ENCODE measurements at places on chromosomes 3 and 15.

DNA sequence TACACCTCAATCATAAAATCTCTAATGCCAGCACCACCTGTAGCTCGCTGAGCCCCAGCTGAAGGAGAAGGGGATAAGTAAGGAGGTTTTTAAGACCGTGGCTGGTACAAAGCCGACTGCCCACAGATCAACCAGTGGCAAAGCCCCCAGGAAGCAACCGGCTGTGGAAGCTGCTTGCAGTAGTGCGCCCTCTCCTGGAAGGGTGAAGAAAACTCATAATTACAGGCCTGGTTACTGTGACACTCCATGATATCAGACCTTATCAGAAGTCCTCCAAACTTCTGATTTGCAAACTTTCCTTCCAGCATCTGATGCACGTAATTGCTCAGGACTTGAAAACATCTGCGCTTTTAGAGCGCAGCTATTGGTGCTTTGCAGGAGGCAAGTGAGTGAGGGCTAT lies 63.1 kb upstream of the MCTP2 start:
- DNase-seq, result no peak

GRCh38 chr3:141754032-141754431 lies 9.2 kb upstream of the GRK7 start:
- DNase-seq, result no peak

DNA sequence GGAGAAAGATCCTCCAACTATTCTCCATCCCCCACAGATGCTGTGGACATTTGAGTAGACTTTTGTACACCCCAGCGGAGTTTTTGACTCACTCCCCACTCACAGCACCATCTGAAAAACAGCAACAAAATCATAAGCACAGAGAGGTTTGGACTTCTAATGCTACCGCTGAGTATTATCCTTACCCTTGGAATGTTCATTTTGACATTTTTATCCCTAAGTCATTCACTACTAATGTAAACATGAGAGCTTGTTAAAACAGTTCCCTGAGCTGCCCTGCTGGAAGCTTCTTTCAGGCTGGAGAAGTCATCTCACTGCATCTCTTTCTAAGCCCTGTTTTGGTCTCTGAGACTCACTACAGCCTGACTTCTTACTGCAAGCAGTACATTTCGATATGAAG lies 1045.9 kb downstream of the MCTP2 start:
- DNase-seq, result peak; percentile 90

GRCh38 chr3:184590795-184591194 lies 29.2 kb downstream of the EPHB3 start:
- peak; percentile 33 for DNase-seq

- peak; percentile 27 for DNase-seq
Measured at GRCh38 chr15:37682304-37682703, 252.1 kb upstream of the TMCO5A start.

DNA sequence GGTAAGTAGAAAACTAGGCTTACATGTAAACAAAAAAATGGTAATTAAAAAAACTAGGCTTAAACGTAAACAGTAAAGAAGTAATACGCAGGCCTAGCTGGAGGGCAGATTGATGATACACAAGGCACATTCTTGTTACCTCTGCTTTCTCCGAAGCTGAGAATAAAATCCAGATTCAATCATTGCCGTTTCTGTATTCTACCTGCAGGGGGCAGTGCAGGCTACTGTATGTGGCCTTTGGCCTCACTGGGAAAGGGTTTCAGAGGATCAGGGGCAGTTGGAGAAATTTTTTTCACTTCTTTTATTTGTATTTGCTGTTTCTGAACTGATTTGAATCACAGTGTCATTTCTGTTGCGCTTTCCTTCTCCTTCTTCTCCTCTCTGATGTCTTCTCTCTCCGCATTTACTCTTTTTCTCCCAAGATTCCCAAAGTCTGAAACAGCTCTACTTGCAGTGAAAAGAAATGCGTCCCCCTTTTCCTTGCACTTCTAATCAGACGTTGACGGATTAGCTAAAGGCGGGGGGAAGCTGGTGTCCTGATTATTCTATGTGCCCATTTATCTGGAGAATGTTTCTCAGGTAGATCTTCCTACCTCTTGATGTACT lies 67.1 kb upstream of the MCTP2 start:
- peak; percentile 65 for DNase-seq

- DNase-seq, result no peak
Measured at GRCh38 chr15:75089456-75090387, 66.3 kb downstream of the PPCDC start.

DNA sequence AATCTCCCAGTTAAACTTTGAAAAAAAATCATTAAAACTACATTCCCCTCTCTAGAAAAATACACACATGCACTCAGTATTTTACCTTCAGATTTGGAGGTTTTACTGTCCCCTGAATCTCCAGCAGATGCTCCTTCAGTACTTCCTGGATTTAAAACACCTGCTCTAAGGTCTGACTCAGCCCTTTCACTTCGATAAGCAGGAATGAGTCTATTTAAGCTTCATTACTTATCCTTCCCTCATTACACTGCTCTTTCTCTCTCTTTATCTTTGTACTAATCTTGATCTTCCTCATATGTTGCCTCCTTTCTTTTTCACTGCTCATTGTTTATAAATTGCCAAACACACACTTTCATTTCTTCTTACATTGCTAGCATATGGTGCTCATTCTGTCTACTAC lies 443.9 kb downstream of the DIPK2A start:
- no peak for DNase-seq

DNA sequence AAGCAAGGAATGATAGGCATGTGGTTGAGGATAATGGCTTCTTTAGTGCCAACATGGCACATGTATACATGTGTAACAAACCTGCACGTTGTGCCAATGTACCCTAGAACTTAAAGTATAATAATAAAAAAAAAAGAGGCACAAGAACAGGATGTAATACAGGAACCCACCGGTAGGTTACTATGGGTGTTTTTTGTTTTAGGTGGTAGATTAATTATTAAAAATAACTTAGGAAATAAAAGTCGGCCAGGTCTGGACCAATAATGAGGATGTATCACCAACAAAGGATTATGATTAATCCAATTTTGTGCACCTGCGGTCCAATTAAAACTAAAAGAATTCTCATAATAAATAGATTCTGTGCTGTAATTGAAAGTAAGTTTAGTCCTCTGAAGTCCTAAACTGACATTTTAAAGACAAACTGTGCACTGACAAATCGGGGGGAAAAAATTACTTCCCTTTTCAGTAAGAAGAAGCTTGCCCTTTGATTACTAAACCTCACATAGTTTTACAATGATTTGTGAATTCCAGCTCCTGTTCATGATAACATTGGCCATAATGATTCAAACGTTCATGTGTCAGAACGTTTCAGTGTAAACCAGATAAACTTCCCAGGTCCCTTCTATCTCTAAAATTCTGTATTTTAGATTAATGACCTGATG lies 62.2 kb downstream of the CASR start:
- DNase-seq, result no peak

- no peak for DNase-seq
Measured at GRCh38 chr3:101680466-101680865, 3.5 kb upstream of the ZBTB11 start.

DNA sequence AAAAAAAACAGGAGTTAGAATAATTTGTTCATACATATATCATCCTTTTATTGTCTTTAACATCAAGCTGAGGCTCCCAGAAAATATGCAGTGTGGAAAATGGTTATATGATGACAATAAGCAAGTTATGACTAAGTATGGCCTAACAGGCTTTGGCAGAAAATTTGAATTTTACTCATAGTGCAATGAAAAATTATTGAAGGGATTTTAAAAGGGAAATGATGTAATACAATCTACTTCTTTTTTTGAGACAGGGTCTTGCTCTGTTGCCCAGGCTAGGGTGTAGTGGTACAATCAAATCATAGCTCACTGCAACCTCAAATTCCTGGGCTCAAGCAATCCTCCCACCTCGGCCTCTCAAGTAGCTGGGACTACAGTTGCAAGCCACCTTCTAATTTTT lies 78.7 kb downstream of the FAIM start:
- DNase-seq, result peak; percentile 66

GRCh38 chr15:38545179-38545578 lies 19.4 kb downstream of the RASGRP1 start:
- peak; percentile 46 for DNase-seq

- peak; percentile 89 for DNase-seq
Measured at GRCh38 chr3:48402281-48402732, 27.6 kb downstream of the PLXNB1 start.

DNA sequence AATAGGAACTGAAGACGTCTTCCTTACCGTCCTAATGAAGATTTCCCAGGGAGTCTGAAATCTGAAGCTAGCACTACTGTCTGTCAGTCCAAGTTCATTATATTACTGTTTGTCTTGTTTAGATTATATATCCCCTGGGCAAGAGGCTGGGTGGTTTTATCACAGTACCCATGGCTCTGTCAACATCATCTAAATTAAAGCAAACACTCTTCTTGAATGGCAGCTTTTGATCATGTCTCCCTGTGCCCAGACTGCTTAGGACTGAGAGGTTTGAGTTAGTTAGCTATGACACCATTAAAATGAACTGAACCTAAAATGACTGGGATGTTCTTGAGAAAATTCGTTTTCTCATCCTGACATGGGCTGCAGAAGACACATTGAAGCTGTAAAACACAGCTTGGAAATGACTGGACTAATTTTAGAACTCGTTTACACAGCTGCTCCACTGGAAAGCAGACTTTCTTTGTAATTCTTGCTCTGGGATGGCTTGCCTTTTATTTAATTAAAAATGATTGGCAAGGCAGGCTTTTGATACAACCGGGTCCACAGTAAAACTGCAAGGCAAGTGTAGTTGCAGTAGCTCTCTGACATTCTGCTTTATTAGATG lies 243.5 kb downstream of the MFSD1 start:
- DNase-seq, result no peak

DNA sequence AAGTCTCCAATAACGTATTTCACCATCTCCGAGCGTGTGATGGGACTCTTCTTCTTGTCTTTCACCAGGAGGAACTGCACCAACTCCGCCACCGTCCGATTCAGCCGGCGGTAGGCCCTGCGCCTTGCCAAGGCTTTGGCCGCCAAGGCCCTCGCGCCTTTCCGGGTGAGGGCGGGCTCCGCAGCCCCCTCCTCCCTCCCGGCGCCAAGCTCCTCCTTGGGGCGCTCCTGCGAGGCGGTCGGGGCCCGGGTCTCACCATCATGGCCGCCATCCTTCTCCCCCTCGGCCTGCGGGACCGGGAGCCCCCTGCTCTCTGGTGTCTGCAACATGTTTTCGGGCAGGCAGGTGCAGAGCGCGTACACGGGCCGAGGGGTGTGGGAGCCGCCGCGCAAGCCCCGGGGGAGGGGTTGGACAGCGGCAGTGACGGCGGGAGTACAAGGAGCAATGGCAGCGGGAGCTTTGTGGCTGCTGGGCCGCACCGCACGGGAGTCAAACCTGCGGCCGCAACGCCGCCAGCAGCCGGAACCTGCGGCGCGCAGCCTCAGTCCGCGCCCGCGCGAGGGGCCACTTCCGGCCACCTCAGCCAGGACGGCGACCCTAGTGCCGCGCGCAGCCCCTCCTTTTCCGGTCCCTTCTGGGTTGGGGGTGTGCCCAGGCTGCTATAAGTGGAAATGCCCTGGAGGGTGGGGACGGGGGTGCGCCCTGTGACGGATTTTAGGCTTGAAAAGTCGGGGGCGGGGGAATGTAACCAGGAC lies at the start of gene MAGEF1:
Gene MAGEF1 (minus strand): TSS at position 572 of the 755 bp plus-strand sequence. CDS start 243 bp downstream, at position 329.
- DNase-seq, result peak; percentile 86

DNA sequence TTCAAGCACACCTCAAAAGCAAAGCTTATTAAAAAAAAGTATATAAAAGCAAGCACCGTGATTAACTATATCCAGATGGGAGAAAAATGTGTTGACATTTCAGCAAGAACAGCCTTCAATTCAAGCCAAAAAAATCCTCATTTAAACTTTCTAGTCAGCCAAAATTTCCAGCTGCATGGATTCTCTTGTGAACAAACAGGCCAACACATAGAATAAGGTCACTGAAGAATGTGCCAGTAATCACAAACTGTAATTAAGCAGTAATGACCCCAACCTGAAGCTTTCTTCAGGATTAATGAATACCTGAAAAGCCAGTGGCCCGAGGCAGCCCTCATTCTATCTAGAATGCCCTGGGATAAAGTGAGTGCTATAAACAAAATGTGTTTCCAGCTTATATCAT lies 130.7 kb upstream of the KCNMB2 start:
- peak; percentile 32 for DNase-seq

DNA sequence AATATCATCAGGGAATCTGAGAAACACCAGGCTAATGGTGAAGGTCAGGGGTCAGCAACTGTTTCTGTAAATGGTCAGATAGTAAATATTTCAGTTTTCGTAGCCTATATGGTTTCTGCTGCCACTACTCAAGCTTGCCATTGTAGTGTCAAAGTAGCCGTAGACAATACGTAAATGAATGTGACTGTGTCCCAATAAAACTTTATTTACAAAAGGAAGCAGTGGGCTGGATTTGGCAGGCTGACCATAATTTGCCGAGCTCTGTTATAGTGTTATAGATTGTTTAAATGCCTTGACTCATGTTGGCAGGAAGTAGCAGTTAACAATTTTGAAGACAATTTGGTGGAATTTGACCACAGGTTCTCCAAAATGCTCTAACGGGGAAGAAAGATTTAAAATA lies 548.2 kb downstream of the FOXP1 start:
- peak; percentile 84 for DNase-seq

DNA sequence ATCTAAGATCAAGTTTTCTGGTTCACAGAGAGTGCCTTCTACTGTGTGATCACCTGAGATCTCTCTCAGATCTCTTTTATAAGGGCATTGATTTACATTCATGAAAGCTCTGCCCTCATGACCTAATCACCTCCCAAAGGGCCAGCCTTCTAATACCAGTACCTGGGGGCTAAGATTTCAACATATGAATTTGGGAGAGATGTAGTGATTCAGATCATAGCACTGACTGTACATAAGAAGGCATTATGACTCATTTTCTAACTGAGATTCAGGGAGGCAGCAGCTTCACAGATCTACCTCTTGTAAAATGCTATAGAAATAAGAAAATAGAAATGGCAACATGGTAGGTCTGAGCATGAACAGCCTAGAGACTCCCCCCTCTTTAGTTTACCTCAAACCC lies 39.6 kb downstream of the VGLL3 start:
- peak; percentile 68 for DNase-seq

GRCh38 chr15:66290518-66290917 lies 2.9 kb upstream of the DIS3L start:
- DNase-seq, result no peak

DNA sequence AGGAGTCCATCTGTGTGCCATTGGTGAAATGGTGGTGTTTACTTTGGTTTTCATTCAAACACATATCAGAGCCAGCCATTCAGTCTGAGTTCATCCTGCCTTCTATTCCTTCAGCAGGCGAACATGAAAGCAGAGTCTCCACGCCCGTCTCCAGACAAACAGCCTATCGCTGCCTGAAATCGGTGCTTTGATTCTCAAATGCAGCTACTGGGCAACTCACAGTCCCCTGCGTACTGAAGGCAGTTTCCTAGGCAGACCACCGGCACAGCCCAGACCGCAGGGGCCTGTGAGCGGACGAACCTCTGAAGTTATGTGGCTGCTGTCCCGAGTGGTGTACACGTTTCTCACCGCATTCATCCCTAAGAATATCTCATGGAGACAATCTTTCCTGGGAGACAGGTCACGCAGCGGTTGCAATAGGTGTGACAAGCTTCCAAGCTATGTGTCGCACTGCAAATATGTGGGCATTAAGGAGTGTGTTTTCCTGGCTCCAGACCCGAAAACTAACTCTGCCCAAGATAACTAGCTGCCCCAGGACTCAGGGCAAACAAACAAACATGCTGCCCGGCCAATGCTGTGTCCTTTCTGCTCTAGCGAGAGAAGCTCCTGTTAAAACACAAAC lies 16.9 kb upstream of the RYR3 start:
- DNase-seq, result no peak
